ENCODE measurements at places on chromosomes 12 and 14.

DNA sequence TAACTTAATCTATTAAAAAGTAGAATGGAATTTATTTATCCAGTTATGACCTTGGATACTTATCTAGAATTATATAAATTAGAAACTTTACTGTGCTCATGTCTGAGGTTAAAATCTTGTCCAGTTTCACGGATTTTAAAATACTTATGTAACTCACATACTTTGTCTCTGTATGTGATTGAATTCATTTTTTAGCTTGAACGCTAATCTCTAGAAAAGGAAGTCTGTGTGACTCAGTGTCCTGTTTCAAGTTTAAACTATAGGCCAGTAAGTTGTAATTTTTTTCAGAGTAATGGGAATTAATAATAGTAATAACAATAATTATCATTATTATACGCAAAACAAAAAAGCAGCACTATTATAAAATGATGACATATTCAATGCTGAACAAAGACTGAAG, 168.6 kb downstream of the CPNE8 start:
- no peak overlapping the region for H3K4me3 ChIP-seq
- no peak overlapping the region for H3K27ac ChIP-seq
- H3K36me3 ChIP-seq: no peaks in the 10 kb centered on the region
- no peaks in the 10 kb centered on the region for H3K4me1 ChIP-seq

GRCh38 chr14:29005647-29006046, 239.1 kb downstream of the FOXG1 start:
- no peaks in the 10 kb centered on the region for H3K36me3 ChIP-seq
- no peak overlapping the region for H3K4me3 ChIP-seq
- H3K27me3 ChIP-seq: no peaks in the 10 kb centered on the region
- DNase-seq: no peak
- H3K27ac ChIP-seq: no peak overlapping the region

GRCh38 chr14:103319422-103319821, 14.6 kb upstream of the EIF5 start:
- H3K4me3 ChIP-seq: no peak overlapping the region
- H3K27me3 ChIP-seq: no peaks in the 10 kb centered on the region
- DNase-seq: no peak
- no peaks in the 10 kb centered on the region for H3K4me1 ChIP-seq
- no peaks in the 10 kb centered on the region for H3K36me3 ChIP-seq

DNA sequence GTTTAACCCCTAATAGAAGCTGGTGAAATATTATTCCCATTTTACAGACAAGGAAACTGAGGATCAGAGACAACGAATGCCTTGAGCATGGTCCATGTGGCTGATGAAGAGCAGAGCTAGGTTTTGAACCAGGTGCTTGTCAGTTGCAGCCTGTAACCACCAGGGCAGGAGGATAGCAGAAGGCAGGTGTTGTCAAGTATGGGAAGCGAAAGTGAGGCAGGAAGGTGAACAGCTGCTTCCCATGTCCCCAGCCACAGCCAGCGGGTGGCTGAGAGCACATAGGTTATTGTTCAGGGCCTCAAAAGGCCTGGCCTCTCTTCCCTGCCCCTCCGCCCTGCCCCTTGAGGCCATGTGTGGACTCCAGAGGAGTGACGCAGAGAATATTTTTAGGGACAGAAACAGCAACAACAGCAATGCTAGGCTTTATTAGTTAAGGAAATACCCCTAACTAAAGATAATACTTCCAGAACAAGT, 39.6 kb downstream of the IQSEC3 start:
- H3K27me3 ChIP-seq: no peaks in the 10 kb centered on the region
- peak; percentile 4 for DNase-seq
- H3K27ac ChIP-seq: no peak overlapping the region
- H3K36me3 ChIP-seq: no peaks in the 10 kb centered on the region
- H3K4me3 ChIP-seq: no peak overlapping the region

DNA sequence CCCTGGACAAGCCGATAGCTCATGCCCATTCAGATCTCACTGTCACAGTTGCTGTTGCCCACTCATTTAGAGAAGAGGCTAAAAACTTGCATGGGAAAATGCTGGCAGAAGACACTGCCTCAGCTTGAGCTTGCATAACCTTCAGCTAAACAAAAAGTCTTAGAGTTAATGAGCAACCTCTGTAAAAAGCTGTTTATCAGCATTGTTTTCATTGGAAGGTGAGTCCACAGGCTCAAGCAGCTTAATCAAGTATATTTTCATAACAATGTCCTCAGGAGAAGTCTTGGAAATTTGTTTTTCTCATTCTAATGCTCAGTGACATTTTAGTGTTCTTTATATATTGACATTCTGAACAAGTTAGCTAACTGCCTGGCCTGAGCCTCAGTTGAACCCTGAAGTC, 872.9 kb downstream of the TMTC2 start:
- H3K4me1 ChIP-seq: no peaks in the 10 kb centered on the region
- DNase-seq: no peak
- H3K4me3 ChIP-seq: no peak overlapping the region
- no peak overlapping the region for H3K27ac ChIP-seq
- H3K36me3 ChIP-seq: no peaks in the 10 kb centered on the region

- H3K36me3 ChIP-seq: no peaks in the 10 kb centered on the region
- no peak overlapping the region for H3K4me3 ChIP-seq
- DNase-seq: no peak
- no peaks in the 10 kb centered on the region for H3K4me1 ChIP-seq
- no peak overlapping the region for H3K27ac ChIP-seq
- no peaks in the 10 kb centered on the region for H3K27me3 ChIP-seq
Measured at GRCh38 chr14:28502517-28502916, 264.1 kb upstream of the FOXG1 start.

DNA sequence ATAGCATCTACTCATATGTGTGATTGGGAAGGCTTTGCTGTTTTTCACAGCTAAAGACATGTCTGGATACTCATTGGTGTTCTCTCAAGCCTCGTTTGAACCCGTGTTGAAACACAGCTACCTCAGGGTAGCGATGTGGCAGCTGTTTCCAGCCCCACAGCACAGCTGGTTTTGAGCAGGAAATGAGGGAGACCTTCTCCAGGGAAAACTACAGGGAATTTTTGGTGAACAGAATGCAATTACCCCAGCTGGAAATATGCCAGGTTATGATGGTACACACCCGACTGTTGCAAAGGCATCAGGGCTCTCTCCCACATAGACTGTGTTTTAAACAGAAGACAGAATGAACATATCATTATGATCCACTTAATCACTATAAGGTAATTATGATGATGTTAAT, 828.9 kb downstream of the VRK1 start:
- H3K27me3 ChIP-seq: no peaks in the 10 kb centered on the region
- no peak overlapping the region for H3K27ac ChIP-seq
- no peak for DNase-seq
- H3K4me1 ChIP-seq: no peaks in the 10 kb centered on the region

GRCh38 chr14:90797919-90798318, 18.3 kb downstream of the TTC7B start:
- H3K4me1 ChIP-seq: peaks cover 25% of the 10 kb centered on the region
- H3K27ac ChIP-seq: peak overlapping the region; percentile 76
- H3K36me3 ChIP-seq: no peaks in the 10 kb centered on the region
- H3K4me3 ChIP-seq: no peak overlapping the region

GRCh38 chr14:74444866-74445265, 18.9 kb upstream of the SYNDIG1L start:
- DNase-seq: no peak
- H3K36me3 ChIP-seq: no peaks in the 10 kb centered on the region
- no peaks in the 10 kb centered on the region for H3K4me1 ChIP-seq
- no peak overlapping the region for H3K4me3 ChIP-seq
- H3K27ac ChIP-seq: no peak overlapping the region
- no peaks in the 10 kb centered on the region for H3K27me3 ChIP-seq

- H3K27ac ChIP-seq: peak within 1 kb of the TSS; percentile 94
- peak within 1 kb of the TSS; percentile 100 for H3K4me3 ChIP-seq
- H3K36me3 ChIP-seq: no peaks in the 10 kb centered on the region
- no peaks in the 10 kb centered on the region for H3K27me3 ChIP-seq
- no peaks in the 10 kb centered on the region for H3K4me1 ChIP-seq
Measured at GRCh38 chr14:32077081-32078022, at the start of gene ARHGAP5. Gene ARHGAP5 (plus strand): TSS chr14:32077304. CDS start chr14:32090670, 13,366 bp downstream.

GRCh38 chr14:44211718-44212117, 295.4 kb downstream of the FSCB start:
- no peaks in the 10 kb centered on the region for H3K4me1 ChIP-seq
- H3K27ac ChIP-seq: no peak overlapping the region
- H3K4me3 ChIP-seq: no peak overlapping the region
- DNase-seq: no peak

- no peak for DNase-seq
- no peak overlapping the region for H3K4me3 ChIP-seq
- no peaks in the 10 kb centered on the region for H3K27me3 ChIP-seq
- H3K36me3 ChIP-seq: no peaks in the 10 kb centered on the region
Measured at GRCh38 chr14:69760810-69761209, 6.1 kb upstream of the SRSF5 start.

DNA sequence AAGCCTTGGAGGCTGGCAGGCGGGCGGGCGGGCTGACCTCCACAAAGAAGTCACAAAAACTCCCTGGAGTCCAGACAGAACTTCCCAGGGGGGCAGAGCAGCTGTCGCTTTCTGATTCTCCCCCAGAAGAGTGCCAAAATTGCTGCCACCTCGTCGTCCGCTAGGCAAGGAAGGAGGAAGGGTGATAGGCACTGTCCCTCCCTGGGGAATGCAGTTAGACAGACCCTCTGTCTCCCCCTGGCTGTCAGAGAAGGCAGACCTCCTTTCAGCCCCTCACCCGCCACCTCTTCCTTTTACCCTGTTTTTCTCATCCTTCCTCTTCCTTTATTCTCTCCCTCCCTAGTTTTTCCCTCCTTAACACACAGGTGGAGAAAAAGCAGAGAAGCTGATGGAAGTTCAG, 18.7 kb downstream of the GRIN2B start:
- H3K4me3 ChIP-seq: no peak overlapping the region
- H3K27me3 ChIP-seq: no peaks in the 10 kb centered on the region
- no peak for DNase-seq
- no peak overlapping the region for H3K27ac ChIP-seq
- H3K4me1 ChIP-seq: no peaks in the 10 kb centered on the region

Measured in trophoblast cell (in vitro differentiated cells and primary cell).